ENCODE measurements at places on chromosomes 13 and 19. TPM values are rescaled to one million over a fixed set of nuclear protein-coding genes. Genes with fewer than 3 reads are reported as not detected.

DNA sequence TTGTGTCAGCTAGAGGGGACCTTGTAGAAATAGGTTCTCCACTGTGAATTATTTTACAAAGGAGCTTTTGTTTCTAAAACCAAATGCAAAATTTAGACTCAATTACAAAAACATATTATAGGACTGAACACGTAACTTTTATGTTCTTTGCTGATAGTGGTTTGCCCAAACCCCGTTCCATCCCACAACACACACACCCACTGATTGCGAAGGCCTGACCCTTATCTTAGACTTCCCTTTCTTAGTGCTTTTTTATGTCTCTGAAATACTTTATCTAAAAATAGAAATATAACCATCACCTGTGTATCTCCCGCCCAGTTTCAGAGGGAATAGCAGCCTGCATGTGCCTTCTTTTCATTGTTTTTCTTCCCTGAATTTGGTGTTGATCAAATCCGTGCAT is 13.0 kb downstream of the CCNA1 start:
- H3K4me3 ChIP-seq, result no peak overlapping the region
- no peaks in the 10 kb centered on the region for H3K4me1 ChIP-seq
- DNase-seq, result no peak
- peaks cover 6% of the 10 kb centered on the region for H3K27me3 ChIP-seq
- H3K27ac ChIP-seq, result no peak overlapping the region

DNA sequence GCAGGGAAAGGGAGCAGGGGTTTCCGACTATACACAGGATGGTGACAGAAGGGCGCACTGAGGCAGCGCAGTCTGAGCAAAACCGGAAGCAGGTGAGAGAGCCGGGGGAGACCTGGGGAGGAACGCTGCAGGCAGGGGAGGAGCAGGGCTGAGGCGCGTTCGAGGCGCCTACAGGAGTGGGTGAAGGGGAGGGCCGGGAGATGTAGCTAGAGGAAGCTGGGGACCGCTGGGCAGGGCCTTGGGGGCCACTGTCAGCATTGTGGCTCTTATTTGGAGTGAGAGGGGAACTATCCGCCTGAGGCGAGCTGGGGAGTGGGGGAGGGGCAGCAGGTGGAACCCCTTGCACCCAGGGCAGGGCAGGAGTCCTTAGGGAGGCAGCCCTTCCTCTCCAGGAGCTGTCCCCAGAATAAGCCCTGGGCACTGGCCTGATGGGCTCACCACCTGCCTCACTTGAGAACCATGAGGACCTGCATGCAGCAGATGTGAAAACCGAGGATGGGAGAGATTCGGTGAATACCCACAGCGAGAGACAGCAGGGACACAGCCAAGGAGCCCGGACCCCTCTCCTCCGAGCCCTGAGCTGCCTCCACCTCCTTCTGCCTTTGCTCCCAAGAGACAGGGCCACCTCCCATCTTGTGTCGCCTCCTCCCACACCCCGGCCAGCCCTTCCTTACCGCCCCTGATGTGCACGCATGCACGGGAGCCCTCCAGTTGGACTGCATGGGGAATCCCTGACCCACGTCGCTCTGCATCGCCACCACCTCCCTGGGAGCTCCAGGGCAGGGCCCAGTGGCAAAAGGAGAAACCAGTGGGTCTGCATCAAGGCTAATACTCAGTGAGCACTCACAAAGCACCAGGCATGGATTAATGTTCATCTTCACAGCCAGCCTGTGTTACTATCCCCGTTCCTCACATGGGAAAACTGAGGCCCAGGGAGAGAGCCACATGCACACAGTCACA is 10.3 kb downstream of the AKT2 start:
- H3K4me3 ChIP-seq, result peak overlapping the region; percentile 12
- peaks cover 70% of the 10 kb centered on the region for H3K4me1 ChIP-seq
- peak; percentile 71 for DNase-seq
- no peaks in the 10 kb centered on the region for H3K27me3 ChIP-seq

GRCh38 chr13:109764470-109765291 is 21.7 kb downstream of the IRS2 start:
- peaks cover 37% of the 10 kb centered on the region for H3K4me1 ChIP-seq
- H3K27me3 ChIP-seq, result no peaks in the 10 kb centered on the region
- DNase-seq, result peak; percentile 55
- no peaks in the 10 kb centered on the region for H3K36me3 ChIP-seq

GRCh38 chr19:40414542-40415535 is 1.7 kb upstream of the PRX start:
- DNase-seq, result no peak
- peaks cover 9% of the 10 kb centered on the region for H3K4me1 ChIP-seq
- no peak overlapping the region for H3K27ac ChIP-seq
- no peak overlapping the region for H3K4me3 ChIP-seq
- H3K36me3 ChIP-seq, result no peaks in the 10 kb centered on the region

DNA sequence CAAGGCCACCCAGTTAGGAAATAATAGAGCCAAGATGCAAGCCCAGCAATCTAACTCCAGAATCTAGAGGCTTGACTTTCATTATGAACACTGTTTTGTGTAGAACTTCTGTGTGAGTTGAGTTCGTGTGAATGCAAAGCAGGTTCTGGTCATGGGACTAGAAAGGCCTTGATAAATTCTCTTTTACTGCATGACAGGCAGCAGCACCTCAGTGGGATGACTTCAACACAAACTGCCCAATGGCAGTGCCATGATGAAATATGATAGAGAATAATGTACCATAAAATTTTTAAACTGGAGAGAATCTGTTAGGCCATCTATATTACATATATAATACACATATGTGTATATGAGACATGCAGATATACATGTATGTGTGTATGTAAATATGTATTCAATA is 214.5 kb downstream of the KLF5 start:
- no peaks in the 10 kb centered on the region for H3K27me3 ChIP-seq
- no peak overlapping the region for H3K4me3 ChIP-seq
- peaks cover 12% of the 10 kb centered on the region for H3K4me1 ChIP-seq
- peaks cover 4% of the 10 kb centered on the region for H3K36me3 ChIP-seq
- H3K27ac ChIP-seq, result no peak overlapping the region

- H3K36me3 ChIP-seq, result no peaks in the 10 kb centered on the region
- H3K4me3 ChIP-seq, result no peak overlapping the region
- DNase-seq, result no peak
- H3K27ac ChIP-seq, result no peak overlapping the region
- no peaks in the 10 kb centered on the region for H3K27me3 ChIP-seq
- H3K4me1 ChIP-seq, result peaks cover 11% of the 10 kb centered on the region
These were observed 9.6 kb upstream of the LATS2 start for GRCh38 chr13:21071015-21071414.

DNA sequence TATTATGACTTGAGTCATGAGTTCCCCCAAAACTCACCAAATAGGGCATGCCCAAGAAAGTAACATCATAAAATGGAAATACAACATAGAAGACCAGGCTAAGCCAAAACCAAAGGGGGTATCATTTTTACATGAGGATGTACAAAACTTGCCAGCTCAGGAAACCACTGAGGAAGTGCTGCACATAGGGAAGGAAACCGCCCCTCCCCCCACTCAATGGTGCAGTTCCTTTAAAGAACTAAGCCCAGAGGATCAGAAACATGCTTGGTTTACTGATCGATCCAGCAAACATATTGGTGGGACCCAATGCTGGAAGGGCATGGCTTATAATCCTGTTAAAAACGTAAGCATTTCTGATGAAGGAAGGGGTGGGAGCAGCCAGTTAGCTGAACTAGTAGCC is 4.2 kb upstream of the ZNF486 start:
- no peaks in the 10 kb centered on the region for H3K27me3 ChIP-seq
- peaks cover 14% of the 10 kb centered on the region for H3K4me1 ChIP-seq
- peaks cover 7% of the 10 kb centered on the region for H3K36me3 ChIP-seq

GRCh38 chr13:23946067-23946466 is 48.8 kb upstream of the C1QTNF9B start:
- peaks cover 20% of the 10 kb centered on the region for H3K27me3 ChIP-seq
- H3K27ac ChIP-seq, result no peak overlapping the region
- no peaks in the 10 kb centered on the region for H3K36me3 ChIP-seq
- H3K4me3 ChIP-seq, result no peak overlapping the region

DNA sequence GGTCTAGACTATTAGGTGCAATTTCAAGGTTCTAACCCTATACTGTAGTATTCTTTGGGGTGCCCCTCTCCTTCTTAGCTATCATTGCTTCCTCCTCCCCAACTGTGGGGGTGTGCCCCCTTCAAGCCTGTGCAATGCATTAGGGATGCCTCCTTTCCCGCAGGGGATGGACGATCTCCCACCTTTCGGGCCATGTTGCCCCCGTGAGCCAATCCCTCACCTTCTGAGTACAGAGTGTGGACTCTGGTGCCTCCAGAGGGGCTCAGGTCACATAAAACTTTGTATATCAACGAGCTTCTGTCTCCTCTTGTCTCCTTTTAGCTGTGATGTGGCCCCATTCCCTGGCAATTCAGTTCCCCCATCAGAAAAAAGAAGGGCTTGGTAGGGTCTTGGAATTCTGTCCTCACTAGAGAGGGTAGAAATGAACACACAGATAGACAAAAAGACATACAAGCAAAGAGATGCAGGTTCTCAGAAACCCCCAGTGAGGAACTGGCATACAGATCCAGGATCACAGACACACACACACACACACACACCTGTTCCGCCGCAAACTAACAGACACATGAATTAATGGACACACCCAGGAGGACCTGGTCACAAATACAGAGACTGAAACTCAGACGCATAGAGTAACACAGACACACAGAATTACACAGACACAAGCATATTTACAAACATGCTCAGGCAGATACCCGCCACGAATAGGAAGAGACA is 2.5 kb upstream of the HNRNPUL1 start:
- peaks cover 16% of the 10 kb centered on the region for H3K4me1 ChIP-seq
- peak overlapping the region; percentile 99 for H3K27ac ChIP-seq
- no peak for DNase-seq
- H3K36me3 ChIP-seq, result peaks cover 20% of the 10 kb centered on the region
- H3K4me3 ChIP-seq, result peak overlapping the region; percentile 91

DNA sequence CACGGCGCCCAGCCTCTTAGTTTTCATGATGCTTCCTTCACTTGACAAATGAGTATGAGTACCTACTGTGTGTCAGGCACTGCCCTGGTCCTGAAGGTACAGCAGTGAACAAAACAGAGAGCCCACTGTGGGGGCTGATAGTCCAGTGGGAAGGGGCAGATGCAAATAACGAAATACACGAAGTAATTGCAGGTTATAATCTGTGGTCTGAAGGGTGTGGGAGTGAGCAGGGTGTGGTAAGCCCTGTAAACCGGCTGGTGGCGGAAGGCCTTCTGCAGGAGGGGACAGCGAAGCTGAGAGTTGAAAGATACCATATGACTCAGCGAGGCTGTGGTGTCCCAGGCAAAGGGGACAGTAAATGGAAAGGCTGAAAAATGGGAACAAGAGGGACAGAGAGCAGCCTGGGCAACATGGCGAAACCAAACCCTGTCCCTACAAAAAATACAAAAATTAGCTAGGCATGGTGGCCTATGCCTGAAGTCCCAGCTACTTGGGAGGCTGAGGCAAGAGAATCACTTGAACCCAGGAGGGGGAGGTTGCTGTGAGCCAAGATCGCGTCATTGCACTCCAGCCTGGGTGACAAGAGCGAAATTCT is 60.5 kb downstream of the MAP4K1 start:
- peaks cover 3% of the 10 kb centered on the region for H3K27me3 ChIP-seq
- H3K4me3 ChIP-seq, result no peak overlapping the region
- no peaks in the 10 kb centered on the region for H3K36me3 ChIP-seq
- DNase-seq, result no peak

- H3K27ac ChIP-seq, result no peak overlapping the region
- DNase-seq, result no peak
- H3K4me1 ChIP-seq, result peaks cover 9% of the 10 kb centered on the region
- H3K4me3 ChIP-seq, result no peak overlapping the region
These were observed 2.4 kb downstream of the HCN2 start for GRCh38 chr19:592101-592500.

DNA sequence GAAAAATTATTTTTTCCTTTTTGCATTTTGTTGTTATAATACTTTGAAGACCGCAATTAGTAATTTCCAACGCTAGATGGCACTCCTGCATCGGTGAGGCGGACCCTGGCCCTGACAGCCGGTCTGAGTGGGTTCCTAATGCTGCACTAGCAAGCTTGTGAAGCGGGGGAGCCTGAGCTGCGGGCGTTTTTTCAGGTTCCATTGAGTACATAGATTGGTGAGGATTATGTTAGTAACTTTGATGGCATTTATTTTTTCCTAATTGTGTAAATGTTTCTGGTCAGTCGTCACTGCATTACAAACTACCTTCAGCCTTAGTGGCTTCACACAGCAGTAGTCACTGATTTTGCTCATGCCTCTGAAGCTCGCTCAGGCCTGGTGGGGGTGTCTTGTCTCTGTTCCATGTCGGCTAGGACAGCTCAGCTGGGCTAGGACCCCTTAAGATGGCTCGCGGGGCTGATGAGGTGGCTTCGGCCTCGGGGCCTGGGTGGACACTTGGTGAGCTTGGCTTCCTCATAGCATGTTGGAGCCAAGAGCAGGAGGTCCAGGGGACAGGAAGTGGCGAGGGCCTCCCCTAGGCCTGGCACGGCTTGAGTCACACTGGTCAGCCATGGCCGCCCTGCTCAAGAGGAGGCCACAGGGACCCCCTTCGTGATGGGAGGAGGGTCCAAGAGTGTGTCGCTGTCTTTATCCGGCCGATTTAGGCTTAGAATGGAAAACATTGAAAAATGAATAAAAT is 25.0 kb downstream of the ERCC5 start:
- peaks cover 38% of the 10 kb centered on the region for H3K36me3 ChIP-seq
- no peak overlapping the region for H3K27ac ChIP-seq
- H3K4me3 ChIP-seq, result no peak overlapping the region
- H3K4me1 ChIP-seq, result peaks cover 22% of the 10 kb centered on the region

DNA sequence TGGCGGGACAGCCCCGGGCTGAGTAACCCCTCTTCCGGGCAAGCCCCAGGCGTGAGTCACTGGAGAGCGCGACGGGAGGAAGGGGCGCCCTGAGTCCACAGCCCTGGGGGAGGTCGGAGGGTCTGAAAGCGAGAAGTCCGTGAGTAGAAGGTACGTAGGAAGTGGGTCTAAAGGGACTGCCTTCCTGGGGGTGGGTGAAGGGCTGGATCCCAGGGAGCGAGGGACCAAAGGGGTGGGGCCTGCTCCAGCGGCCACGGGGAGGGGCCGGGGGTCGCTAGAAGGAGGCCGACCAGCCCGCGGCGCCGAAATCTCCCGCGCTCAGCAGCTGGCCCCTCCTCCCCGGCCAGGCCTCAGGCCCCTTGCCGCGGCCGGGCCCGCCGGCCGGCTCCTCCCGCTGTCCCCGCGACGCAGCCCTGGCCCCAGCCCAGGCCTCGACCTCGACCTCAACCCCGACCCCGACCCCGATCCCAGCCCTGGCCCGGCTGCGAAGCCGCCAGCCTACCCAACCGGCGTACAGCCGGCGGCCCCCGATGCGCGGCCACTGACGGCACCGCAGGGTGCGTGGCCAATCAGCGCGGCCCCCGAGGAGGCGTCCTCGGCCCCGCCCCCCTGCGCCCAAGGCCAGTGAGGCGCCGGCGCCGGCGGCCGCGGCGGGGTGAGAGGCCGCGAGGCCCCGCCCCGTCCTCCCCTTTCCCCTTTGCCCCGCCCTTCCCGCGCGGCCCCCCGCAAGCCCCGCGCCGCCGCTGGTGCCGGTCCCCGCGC is 22.6 kb downstream of the IPO5 start:
- peaks cover 8% of the 10 kb centered on the region for H3K36me3 ChIP-seq
- peaks cover 28% of the 10 kb centered on the region for H3K4me1 ChIP-seq
- DNase-seq, result peak; percentile 89
- peak overlapping the region; percentile 92 for H3K4me3 ChIP-seq
- peak overlapping the region; percentile 97 for H3K27ac ChIP-seq

- no peaks in the 10 kb centered on the region for H3K4me1 ChIP-seq
- peaks cover 2% of the 10 kb centered on the region for H3K27me3 ChIP-seq
- DNase-seq, result no peak
- H3K36me3 ChIP-seq, result no peaks in the 10 kb centered on the region
- H3K4me3 ChIP-seq, result no peak overlapping the region
- H3K27ac ChIP-seq, result no peak overlapping the region
These were observed 350.9 kb downstream of the SUCLA2 start for GRCh38 chr13:47650209-47650608.

Gene RNF6
- total RNA-seq, result 38.2 TPM

Gene PGLYRP2
- total RNA-seq, result 0.07 TPM

Gene SHISA7
- not detected for total RNA-seq

Gene ZNF69
- total RNA-seq, result 0.79 TPM

Data from activated naive CD4-positive, alpha-beta T cell treated with anti-CD3 and anti-CD28 coated beads for 36 hours (primary cell).